ENCODE measurements at places on chromosomes 6 and 20. TPM values are rescaled to one million over a fixed set of nuclear protein-coding genes. Genes with fewer than 3 reads are reported as not detected.
A peak's percentile ranks its signal among the peaks of the same experiment; 100 is the strongest.

- H3K27ac ChIP-seq = no peak overlapping the region
- H3K36me3 ChIP-seq = no peaks in the 10 kb centered on the region
Observed at GRCh38 chr6:129893640-129894039, 32.5 kb upstream of the TMEM244 start.

- no peak for DNase-seq
- H3K27ac ChIP-seq = no peak overlapping the region
- H3K36me3 ChIP-seq = no peaks in the 10 kb centered on the region
- no peaks in the 10 kb centered on the region for H3K27me3 ChIP-seq
- H3K4me1 ChIP-seq = peaks cover 9% of the 10 kb centered on the region
- H3K4me3 ChIP-seq = no peak overlapping the region
Observed at GRCh38 chr6:95280686-95281273, 296.6 kb upstream of the MANEA start.

- peaks cover 5% of the 10 kb centered on the region for H3K27me3 ChIP-seq
- no peaks in the 10 kb centered on the region for H3K36me3 ChIP-seq
- no peaks in the 10 kb centered on the region for H3K4me1 ChIP-seq
- no peak overlapping the region for H3K27ac ChIP-seq
- H3K4me3 ChIP-seq = no peak overlapping the region
Observed at GRCh38 chr6:35311390-35312075, 13.9 kb downstream of the DEF6 start.

- no peak overlapping the region for H3K4me3 ChIP-seq
- no peaks in the 10 kb centered on the region for H3K4me1 ChIP-seq
- no peak overlapping the region for H3K27ac ChIP-seq
- DNase-seq = no peak
Observed at GRCh38 chr6:139765825-139766285, 391.4 kb upstream of the CITED2 start.

NKX2-4 gene
- total RNA-seq = not detected

- H3K36me3 ChIP-seq = peaks cover 6% of the 10 kb centered on the region
- no peak for DNase-seq
- no peaks in the 10 kb centered on the region for H3K4me1 ChIP-seq
Observed at GRCh38 chr6:109471105-109471810, 11.8 kb downstream of the ZBTB24 start.

- no peaks in the 10 kb centered on the region for H3K27me3 ChIP-seq
- peaks cover 6% of the 10 kb centered on the region for H3K4me1 ChIP-seq
- peak overlapping the region; percentile 25 for H3K4me3 ChIP-seq
- no peak overlapping the region for H3K27ac ChIP-seq
- peak; percentile 88 for DNase-seq
- peaks cover 7% of the 10 kb centered on the region for H3K36me3 ChIP-seq
Observed at GRCh38 chr6:157756708-157757429, 66.2 kb upstream of the SNX9 start.

Measured in glutamatergic neuron (in vitro differentiated cells).